ENCODE measurements at places on chromosomes 5 and 9. TPM values are rescaled to one million over a fixed set of nuclear protein-coding genes. Genes with fewer than 3 reads are reported as not detected.

GRCh38 chr9:134983074-134983473 lies 65.4 kb upstream of the FCN1 start:
- H3K27ac ChIP-seq = no peak overlapping the region
- DNase-seq = no peak
- H3K36me3 ChIP-seq = no peaks in the 10 kb centered on the region
- H3K4me1 ChIP-seq = no peaks in the 10 kb centered on the region
- no peaks in the 10 kb centered on the region for H3K27me3 ChIP-seq

DNA sequence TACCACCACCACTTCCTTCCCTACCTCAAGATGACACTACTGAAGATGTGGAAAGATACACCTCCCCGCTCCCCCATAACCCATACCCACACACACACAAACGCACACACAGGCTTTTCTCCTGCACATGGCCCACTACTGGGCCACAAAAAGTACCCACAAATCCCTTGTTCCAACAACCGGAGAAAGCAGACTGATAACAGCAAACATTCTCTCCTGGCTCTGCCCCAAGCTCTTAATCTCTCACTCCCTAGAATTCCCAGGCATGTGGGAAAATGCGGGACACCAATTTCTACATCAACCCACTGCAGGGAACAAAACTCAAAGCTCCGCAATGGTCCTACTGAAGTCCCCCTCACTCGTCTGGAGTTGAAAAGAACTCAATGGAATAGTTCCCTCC lies 611.0 kb upstream of the KLF4 start:
- no peak for DNase-seq
- H3K36me3 ChIP-seq = no peaks in the 10 kb centered on the region
- no peak overlapping the region for H3K27ac ChIP-seq
- H3K4me3 ChIP-seq = no peak overlapping the region

DNA sequence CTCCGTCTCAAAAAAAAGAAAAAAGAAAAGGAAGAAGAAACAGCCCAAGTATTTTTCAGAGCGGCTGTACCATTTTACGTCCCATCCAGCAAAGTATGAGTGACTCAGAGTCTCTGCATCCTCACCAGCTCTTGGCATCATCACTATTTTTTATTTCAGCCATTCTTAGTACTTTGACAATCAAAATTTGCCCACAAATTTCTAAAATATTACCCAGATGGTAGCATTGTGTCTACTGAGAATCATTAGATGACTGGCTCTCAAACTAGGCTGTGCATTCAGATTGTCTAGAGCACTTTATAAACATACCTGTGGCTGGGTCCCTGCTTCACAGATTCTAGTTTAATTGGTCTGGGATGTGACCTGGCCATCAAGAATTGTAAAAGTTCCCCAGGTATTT lies 21.6 kb upstream of the MELK start:
- H3K4me1 ChIP-seq = no peaks in the 10 kb centered on the region
- peaks cover 3% of the 10 kb centered on the region for H3K27me3 ChIP-seq
- DNase-seq = peak; percentile 68

GRCh38 chr9:115042781-115043509 lies 75.0 kb downstream of the TNC start:
- peaks cover 10% of the 10 kb centered on the region for H3K36me3 ChIP-seq
- no peak overlapping the region for H3K4me3 ChIP-seq
- no peaks in the 10 kb centered on the region for H3K27me3 ChIP-seq

DNA sequence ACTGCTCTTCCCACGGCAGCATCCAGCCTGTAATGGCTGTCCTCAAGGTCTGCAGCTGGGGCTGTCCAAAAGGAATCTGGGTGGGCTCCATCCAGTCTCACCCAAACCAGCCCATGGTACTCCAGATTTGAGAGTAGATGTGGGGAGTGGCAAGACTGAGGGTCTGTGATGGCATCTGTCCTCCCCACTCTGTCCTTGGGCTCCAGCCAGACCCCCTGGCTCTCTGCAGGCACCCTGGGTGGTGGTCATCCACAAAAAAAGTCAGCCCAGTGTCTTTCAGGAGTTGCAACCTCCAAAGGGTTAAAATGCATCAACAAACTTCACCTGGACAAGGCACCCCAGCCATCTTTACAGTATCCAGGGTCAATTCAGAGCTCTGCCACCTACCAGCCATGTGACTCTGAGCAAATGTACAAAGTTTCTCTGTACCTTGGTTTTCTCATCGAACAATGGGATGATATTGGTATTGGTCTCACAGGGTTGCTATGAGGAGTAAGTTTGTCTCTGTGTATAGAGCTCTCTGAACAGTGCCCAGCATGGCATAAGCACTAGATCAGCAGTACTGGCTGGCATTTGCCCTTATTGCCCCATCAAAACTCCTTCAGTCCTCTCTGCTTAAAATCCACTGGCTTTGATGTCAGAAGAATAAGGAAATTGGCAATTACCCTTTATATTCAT lies 7.3 kb upstream of the S1PR3 start:
- no peaks in the 10 kb centered on the region for H3K36me3 ChIP-seq
- no peak for DNase-seq
- no peaks in the 10 kb centered on the region for H3K4me1 ChIP-seq
- no peak overlapping the region for H3K4me3 ChIP-seq
- no peak overlapping the region for H3K27ac ChIP-seq

DNA sequence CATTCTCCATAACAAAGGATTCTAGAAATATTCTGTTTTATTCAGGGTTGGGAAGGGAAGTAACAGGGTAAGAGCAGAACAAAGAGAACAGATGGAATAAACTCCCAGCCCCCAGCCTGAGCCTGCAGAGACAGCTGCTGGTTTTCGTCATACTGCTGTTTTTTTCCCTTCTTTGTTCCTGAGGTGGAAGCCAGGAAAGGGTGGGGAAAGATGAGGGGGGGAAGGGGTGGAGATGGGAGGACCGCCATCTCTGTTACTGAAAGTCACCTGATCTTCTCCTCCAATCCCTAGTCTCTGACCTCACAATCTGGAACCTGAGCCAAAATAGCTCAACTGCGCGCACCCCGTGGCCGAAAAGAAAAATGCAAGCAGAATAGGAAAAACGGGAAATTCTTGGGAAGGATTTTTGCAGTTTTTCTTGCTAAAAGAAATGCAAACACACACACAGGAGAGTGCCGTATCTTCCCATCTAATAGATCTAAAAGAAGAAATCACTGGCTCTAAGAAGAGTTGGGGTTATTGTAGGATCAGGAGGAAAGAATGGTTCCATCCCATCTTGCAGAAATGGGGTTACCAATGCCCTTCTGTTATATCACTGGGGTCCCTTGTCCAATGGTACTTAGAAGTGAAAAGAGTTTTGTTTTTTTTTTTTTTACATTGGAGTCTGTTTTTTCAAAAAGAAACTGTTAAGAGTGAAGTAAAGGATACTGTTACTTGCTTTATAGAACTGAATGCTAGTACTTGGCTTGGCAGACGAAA lies 57.9 kb downstream of the DIAPH1 start:
- H3K27me3 ChIP-seq = no peaks in the 10 kb centered on the region
- H3K27ac ChIP-seq = peak overlapping the region; percentile 81
- no peaks in the 10 kb centered on the region for H3K36me3 ChIP-seq
- H3K4me3 ChIP-seq = no peak overlapping the region

- peaks cover 2% of the 10 kb centered on the region for H3K4me1 ChIP-seq
- no peaks in the 10 kb centered on the region for H3K27me3 ChIP-seq
- H3K4me3 ChIP-seq = no peak overlapping the region
Measured at GRCh38 chr5:143791848-143792731, 19.9 kb upstream of the HMHB1 start.

DNA sequence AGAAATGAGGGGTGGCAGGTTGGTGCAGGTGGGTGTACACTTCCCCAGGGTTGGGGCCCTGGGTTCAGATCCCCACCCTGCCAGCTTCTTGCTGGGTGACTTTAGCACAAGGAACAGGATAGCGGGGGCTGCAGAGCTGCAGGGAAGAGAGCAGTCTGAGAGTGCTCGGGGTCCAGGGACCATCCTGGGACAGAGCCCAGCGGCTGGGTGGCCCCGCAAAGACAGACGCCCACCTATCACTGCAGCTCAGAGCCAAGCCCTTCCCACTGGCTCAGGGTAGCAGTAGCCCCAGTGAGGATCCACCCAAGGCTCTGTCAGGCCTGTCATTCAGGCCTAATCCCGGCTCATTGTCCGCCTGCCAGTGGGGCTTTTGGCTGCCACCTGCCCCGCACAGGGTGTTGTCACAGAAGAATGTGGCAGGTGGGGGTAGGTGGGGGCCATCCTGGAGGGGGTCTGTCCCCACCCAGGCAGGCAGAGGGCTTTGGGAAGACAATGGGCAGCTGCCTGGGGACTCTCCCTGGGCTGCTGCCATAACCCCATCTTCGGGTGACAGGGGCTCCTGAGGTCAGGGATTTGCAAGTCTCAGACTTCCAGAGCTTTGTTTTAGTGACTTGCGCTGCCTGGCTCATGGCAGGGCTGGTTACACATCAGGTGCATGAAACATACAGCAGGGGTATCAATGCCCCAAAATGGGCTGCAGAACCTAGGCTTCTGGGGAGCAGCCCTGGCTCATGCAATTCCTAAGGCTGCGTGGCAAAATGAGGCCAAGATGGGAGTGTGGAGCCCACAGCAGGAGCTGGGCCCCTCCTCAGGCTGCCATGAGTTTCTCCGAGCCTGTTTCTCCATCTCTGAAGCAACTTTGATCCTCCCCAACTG lies 52.1 kb downstream of the BARX1 start:
- H3K4me1 ChIP-seq = no peaks in the 10 kb centered on the region
- H3K27ac ChIP-seq = no peak overlapping the region
- no peak for DNase-seq

- H3K4me1 ChIP-seq = no peaks in the 10 kb centered on the region
- no peak overlapping the region for H3K4me3 ChIP-seq
- H3K27me3 ChIP-seq = no peaks in the 10 kb centered on the region
- H3K36me3 ChIP-seq = no peaks in the 10 kb centered on the region
Measured at GRCh38 chr5:134989266-134989830, 21.6 kb downstream of the CATSPER3 start.

DNA sequence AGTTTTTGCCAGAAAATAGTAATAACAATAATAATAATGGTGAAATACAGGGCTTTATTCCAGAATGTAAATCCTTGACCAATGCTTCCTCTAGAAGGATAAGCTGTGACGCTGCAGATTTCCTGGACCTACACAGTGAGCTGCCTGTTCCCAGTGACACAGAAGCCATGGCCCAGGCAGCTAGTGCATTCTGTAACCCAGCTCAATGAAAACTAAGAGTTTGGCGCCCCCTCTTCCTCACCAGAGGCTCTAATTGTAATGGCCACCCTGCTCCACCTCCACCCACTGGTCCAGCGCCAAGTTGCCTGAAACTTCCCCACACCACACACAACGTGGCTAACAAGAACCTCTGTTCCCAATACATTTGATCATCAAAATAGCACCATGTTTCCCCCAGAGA lies 248.1 kb downstream of the CETN3 start:
- H3K27me3 ChIP-seq = no peaks in the 10 kb centered on the region
- no peaks in the 10 kb centered on the region for H3K4me1 ChIP-seq
- no peaks in the 10 kb centered on the region for H3K36me3 ChIP-seq
- H3K4me3 ChIP-seq = no peak overlapping the region
- peak; percentile 40 for DNase-seq

DNA sequence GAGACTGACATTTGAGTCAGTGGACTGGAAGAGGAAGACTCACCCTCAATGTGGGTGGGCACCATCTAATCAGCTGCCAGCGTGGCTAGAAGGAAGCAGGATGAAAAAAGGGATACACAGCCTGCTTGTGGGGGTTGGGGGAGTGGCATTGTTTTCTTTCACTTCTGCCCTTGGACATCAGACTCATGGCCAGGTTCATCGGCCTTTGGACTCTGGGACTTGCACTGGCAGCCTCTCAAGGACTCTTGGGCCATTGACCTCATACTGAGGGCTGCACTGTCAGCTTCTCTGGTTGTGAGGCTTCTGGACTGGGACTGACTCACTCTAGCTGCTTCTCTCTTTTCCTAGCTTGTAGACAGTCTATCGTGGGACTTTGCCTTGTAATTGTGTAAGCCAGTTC lies 374.9 kb downstream of the TLE1 start:
- DNase-seq = no peak
- H3K27ac ChIP-seq = no peak overlapping the region
- no peaks in the 10 kb centered on the region for H3K27me3 ChIP-seq
- H3K4me3 ChIP-seq = no peak overlapping the region

DNA sequence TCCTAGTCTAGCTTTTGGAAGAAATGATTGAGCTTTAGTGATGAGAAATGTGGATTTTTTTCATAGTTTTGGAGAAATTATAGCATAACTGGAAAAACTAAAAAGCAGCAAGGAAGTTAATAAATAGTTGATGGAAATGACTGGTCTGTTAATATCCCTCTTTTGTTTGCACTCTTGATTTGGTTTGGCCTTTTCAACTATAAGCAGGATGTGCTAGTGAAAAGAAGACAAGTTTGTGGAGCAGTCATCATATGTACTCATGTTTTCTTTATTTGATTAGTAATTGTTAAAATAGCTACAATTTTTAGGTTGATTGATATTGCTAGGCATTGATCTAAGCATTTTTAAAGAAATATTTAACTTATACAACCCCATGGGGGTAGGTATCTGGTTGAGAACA lies 374.7 kb downstream of the TAF11L14 start:
- no peaks in the 10 kb centered on the region for H3K4me1 ChIP-seq
- H3K36me3 ChIP-seq = no peaks in the 10 kb centered on the region
- no peak for DNase-seq
- no peak overlapping the region for H3K27ac ChIP-seq
- no peaks in the 10 kb centered on the region for H3K27me3 ChIP-seq

- DNase-seq = peak; percentile 39
- no peaks in the 10 kb centered on the region for H3K27me3 ChIP-seq
- peaks cover 7% of the 10 kb centered on the region for H3K4me1 ChIP-seq
- no peaks in the 10 kb centered on the region for H3K36me3 ChIP-seq
- H3K4me3 ChIP-seq = peak overlapping the region; percentile 96
- peak overlapping the region; percentile 100 for H3K27ac ChIP-seq
Measured at GRCh38 chr5:134226441-134227192, 744 bp upstream of the PPP2CA start.

GRCh38 chr9:127586537-127586936 lies 25.5 kb upstream of the STXBP1 start:
- H3K27ac ChIP-seq = no peak overlapping the region
- H3K4me3 ChIP-seq = no peak overlapping the region
- peak; percentile 84 for DNase-seq
- H3K4me1 ChIP-seq = peaks cover 7% of the 10 kb centered on the region
- H3K36me3 ChIP-seq = no peaks in the 10 kb centered on the region
- H3K27me3 ChIP-seq = no peaks in the 10 kb centered on the region

DNA sequence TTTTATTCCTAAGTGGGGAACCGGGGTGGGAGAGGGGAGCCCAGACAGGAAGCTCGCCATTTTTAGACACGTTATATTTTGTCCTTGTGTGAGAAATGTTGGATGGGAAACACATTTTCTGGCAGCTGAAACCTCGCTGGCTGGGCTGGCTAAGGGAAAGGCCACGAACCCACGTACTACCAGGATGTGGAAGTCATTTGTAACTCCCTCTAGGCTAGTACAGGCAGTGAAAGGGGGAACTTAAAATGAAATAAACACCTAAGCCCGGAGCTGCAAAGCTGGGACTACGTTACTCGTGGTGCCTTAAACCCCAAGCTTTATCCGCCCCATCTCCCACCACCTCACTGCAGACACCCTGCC lies 42.5 kb downstream of the TMEM174 start:
- no peak overlapping the region for H3K27ac ChIP-seq
- peaks cover 10% of the 10 kb centered on the region for H3K27me3 ChIP-seq
- peak overlapping the region; percentile 56 for H3K4me3 ChIP-seq
- H3K36me3 ChIP-seq = no peaks in the 10 kb centered on the region
- no peak for DNase-seq

Gene SOWAHA
- total RNA-seq = 0.17 TPM

Gene CCDC152
- 1.5 TPM for total RNA-seq

Gene MRPS27
- total RNA-seq = 86.5 TPM

Gene IRX2
- total RNA-seq = 0.33 TPM

Gene ACTBL2
- under 0.01 TPM for total RNA-seq

Gene ENTPD8
- under 0.01 TPM for total RNA-seq

Gene ADAMTS6
- total RNA-seq = 48.3 TPM

Gene GPR151
- total RNA-seq = not detected

Gene SURF6
- total RNA-seq = 6.7 TPM

Gene SLC34A3
- not detected for total RNA-seq

Measured in fibroblast of lung (primary cell).